ENCODE measurements at places on chromosomes 4 and X. TPM values are rescaled to one million over a fixed set of nuclear protein-coding genes. Genes with fewer than 3 reads are reported as not detected.

LIMCH1 gene
- not detected for total RNA-seq

TSPAN7 gene
- total RNA-seq: not detected

FMR1 gene
- total RNA-seq: 46.7 TPM

SCML1 gene
- total RNA-seq: not detected

PNCK gene
- total RNA-seq: not detected

NUP62CL gene
- total RNA-seq: 10.6 TPM

FAM200B gene
- 25.0 TPM for total RNA-seq

TFE3 gene
- 19.0 TPM for total RNA-seq

AREG gene
- total RNA-seq: not detected

PPP1R2C gene
- not detected for total RNA-seq

RBM47 gene
- total RNA-seq: 14.2 TPM

GC gene
- total RNA-seq: not detected

- no peak for DNase-seq
These were observed 83.3 kb downstream of the VEGFC start for GRCh38 chr4:176709417-176709816.

- no peak for DNase-seq
These were observed 451.2 kb downstream of the RAB28 start for GRCh38 chr4:13032936-13033335.

DNA sequence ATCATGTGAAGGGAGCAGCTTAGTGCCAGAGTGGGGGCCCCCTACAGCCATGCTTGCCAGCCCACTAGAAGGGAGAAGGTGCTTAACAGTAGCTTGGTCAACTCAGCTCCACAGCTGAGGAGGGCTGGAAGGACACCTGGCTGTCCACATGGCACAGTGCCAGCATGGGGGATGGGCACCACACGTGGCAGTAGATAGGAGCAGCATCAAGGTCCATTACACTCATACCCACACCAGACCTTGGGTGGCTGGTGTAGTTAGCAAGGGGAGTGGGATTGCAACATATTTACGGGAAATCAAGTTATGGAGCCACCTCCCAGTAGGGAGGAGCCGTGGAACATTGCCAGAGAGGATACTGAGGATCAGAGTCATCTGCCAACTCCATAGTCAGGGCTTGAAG is 37.9 kb upstream of the SLC4A4 start:
- DNase-seq: no peak

- DNase-seq: no peak
These were observed 54.5 kb upstream of the EXOC1L start for GRCh38 chr4:55765070-55765469.

GRCh38 chr4:8607603-8608481 is 15.3 kb downstream of the CPZ start:
- DNase-seq: peak; percentile 34

GRCh38 chr4:100017637-100018310 is 67.7 kb upstream of the H2AZ1 start:
- DNase-seq: no peak

- no peak for DNase-seq
These were observed 77.9 kb upstream of the AFF2 start for GRCh38 chrX:148422526-148422925.

DNA sequence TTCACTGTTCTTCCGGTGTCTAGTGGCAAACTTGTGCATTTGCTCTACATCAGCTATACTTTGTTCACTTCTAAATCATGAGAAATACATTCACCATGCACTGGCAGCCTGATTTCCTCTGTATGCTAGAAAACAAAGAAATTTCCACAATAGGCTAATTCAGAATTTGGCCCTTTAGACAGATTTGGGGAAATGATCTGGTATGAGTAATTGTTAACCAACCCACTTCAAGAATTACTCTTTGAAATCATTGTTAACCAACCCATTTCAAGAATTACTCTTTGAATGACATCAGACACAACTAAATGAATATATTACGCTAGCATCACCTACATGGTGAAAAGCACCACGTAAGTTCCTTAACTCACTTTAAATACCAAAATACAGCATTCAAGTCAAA is 14.6 kb downstream of the APBB2 start:
- no peak for DNase-seq

DNA sequence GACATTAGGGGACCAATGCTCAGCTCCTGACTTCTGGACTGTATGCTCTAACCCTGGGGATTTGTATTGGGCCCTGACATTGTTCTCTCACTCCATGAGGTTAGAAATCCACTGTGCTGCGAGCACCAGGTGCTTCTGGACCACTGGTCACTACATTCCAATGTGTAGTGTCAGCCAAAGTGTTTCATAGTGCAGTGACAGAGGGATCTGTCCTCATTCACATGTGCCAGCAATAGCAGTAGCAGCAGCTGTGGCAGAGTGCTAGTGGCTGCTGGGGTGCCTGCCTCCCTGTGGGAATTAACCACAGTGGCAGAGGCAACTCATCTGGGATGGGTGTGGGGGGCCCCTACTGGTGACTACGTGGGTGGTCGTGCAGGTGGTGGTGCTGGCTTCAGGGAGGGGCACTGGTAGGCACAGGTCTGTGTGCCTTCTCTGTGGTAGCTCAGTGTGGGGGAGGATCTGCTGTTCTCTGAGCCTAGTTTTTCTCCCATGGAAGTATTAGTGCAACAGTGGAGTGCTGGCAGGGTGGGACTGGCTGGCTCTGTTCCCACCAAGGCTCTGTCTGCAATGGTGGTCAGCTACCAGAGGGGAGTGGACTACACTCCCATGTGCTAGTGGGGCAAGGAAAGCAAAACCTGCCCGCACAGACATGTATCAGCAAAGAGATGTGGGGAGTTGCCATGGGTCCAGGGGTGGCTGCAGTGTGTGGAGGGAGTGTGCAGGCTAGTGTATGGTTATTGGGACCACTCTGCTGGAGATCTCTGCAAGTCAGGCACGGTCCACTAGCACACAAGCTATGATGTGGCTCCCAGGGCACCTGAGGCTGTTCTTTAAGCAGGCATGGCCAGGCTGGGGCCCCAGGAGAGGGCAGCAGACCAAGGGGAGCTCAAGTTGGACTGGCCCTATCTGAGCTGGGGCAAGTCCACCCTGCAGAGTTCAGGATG is 78.5 kb downstream of the SCLT1 start:
- no peak for DNase-seq

- DNase-seq: peak; percentile 88
These were observed at the start of gene BCORL1 for GRCh38 chrX:129982300-129983251. Gene BCORL1 (plus strand): TSS chrX:129982635. CDS start chrX:130005232, 22,597 bp downstream.

DNA sequence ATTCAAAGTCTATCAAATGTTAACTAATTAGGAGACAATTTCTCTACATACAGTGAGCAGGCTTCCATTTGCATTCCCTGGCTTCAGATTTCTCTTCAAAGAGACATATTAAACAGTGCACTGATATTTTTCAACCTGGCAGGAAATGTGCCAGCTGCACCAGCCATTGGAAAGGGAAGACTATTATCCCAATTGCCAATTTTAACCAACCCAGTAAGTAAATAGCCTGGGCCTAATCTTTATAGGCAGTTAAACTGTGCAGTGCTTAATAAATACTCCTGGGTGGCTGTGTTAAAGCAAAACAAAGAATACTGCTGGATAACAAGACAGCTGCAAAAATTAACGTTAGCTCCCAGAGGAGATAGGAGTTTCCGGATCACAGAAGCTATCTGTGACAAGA is 111.9 kb upstream of the GALNT7 start:
- no peak for DNase-seq

DNA sequence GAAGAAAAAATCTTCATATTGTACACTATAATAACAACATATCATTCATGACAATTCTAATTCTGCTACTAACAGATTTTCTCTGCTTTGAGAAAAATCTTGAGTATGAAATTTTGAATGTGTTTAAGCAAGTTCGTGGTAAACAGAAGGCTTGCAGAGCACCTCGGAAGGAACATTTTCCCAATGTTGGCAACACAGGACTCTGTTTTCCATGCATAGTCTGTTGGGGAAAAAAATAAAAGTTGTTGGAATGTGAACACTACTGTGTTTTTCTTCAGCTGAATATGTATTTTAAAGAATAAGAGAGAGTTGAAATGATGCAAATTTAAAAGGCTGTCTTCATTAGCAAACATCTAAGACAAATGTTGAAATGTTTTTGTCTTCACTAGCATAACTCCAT is 54.7 kb upstream of the ANXA10 start:
- DNase-seq: no peak

DNA sequence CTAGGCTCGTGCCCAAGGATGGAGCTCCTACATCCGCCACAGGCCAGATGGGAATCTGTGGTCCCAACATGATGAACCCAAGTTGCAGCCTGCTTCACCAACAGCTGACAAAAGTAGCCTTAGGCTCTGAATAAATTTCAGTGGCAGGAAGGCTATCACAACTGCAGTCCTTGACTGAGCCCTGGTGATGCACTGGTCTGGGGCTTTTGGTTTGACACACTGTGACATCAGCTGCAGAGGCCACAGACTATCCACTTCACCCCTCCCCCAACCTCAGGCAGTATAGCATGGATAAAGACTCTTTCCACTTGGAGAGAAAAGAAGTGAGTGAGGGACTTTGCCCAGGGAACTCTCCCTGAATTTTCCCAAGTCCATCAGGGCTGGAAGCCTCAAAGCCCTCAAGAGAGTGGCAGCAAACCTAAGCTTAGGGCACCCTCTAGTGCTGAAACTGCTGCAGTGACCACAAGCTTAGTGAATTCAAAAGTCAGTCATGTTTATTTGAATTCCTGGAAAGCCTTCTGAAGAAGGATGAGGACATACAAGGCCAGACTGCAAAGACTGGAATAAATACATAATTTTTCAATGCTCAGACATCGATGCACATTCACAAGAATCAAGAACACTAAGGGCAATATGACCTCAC is 135.0 kb upstream of the TENT5D start:
- peak; percentile 3 for DNase-seq

DNA sequence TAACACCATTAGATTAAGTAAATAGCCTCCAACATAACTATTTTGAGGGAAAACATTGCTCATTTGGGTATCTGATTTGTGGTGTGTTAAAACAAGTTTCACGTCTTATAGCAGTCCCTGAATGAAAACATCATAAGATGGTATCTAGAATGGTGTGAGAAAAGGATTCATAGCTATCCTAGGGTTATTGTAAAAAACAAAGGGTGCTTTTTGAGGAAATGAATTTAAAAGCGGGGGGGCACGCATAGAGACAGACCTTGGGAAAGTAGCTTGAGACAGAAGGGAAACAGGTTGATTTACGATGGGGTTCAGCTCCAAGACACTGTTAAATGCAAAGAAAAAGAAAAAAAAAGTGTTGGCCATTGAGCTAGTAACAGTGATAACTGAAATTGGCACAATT is 768 bp upstream of the CXCL10 start:
- no peak for DNase-seq

GRCh38 chr4:26877961-26878360 is 17.3 kb downstream of the STIM2 start:
- DNase-seq: no peak

DNA sequence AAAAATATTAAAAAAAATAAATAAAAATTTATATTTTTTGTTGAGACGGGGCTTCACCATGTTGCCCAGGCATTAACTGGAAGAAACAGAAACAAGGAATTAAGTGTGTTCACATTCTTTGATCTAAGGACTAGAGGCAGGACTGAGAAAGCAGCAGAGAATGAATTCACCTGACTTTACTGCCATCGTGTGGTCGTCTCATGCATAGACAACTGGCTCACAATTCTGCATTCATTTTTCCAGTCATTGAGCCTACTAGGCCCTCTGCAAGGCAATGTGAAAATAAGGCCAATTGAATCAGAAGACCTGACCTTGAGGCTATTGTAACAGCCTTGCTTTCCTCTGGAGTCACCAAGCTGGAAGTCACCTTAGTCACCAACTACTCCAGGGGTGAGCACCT is 37.4 kb downstream of the LHFPL1 start:
- DNase-seq: peak; percentile 44

DNA sequence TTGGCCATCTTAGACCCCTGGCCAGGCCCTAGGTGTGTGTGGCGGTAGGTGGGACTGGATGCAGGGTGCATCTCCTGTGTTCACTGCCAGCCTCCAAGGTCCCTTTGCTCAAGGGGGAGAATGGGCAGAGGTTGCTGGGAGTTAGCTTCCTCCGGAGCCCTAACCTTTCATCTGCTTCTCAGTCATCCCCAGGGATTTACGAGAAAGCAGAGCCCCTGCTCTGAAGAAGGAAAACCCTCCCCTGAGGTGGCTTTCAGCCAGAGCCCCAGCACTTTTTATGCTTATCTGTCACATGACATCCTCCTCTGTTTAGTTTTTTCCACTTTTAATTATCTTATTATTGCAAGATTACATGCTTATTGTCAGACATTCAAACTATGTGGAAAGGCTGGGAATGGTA is 44.9 kb upstream of the DDX3X start:
- DNase-seq: no peak

DNA sequence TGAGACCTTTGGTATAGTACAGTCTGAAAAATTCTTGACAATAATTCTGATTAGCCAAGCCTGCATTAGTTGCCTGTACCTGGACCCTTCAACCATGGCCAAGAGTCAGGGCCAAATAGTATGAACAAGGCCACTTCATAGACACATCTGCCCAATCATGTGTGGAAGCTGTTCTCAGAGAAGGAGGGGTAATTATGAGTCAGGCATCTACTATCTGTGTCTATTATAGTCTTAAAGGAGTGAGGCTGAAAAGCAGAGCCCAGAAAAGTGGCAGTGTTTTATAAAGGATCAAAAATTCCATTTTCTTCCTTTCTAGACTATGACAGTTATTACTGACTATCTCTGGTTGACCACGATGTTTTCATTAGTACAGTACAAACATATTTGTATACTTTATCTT is 5.0 kb upstream of the ADGRL3 start:
- DNase-seq: no peak

- no peak for DNase-seq
These were observed 280.8 kb upstream of the NOCT start for GRCh38 chr4:138734746-138735145.

DNA sequence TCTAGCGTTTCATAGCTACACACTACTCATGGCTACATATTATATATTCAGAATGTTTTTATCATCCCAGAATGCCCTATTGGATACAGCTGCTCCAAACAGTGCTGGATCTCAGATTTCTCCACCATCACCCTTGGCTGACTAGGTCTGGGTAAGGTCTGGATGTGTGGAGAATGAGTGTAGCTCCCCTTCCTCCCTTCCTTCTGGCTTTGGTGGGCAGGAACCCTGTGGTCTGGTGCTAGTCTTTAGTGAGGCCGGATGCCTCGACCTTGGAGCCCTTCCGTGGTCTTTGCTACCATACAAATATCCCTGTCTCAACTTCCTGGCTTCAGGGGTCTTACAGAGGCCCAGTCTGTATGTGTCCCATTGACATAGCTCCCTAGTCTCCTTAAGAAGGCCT is 52.1 kb upstream of the KDR start:
- DNase-seq: no peak

DNA sequence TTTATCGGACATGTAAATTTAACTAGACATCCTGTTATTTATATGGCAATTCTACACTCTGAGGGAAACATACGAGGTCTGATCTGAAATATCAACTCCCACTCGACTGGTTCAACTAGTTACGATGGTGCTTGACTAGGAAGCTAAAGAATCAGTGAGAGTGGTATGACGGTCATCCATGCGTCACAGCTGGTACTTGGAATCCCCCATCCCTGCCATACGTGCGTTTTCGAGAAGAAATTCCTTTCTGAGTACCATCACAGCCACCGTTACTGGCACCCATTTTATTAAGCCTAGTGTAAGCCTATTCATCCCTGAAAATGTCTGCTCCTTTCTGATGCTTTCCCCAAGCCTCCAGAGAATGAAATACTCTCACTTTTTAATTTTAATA is 695 bp upstream of the PIGA start:
- DNase-seq: peak; percentile 11

GRCh38 chrX:56248492-56248891 is 16.3 kb downstream of the KLF8 start:
- peak; percentile 34 for DNase-seq

- DNase-seq: no peak
These were observed 21.1 kb upstream of the TRIM2 start for GRCh38 chr4:153183146-153183545.

Data from OCI-LY7 (cell line).